Suprapubic skin (tissue), 4 donors: ENCODE measurements at places on chromosomes 13 and 19. TPM values are rescaled to one million over a fixed set of nuclear protein-coding genes. Genes with fewer than 3 reads are reported as not detected.

DNA sequence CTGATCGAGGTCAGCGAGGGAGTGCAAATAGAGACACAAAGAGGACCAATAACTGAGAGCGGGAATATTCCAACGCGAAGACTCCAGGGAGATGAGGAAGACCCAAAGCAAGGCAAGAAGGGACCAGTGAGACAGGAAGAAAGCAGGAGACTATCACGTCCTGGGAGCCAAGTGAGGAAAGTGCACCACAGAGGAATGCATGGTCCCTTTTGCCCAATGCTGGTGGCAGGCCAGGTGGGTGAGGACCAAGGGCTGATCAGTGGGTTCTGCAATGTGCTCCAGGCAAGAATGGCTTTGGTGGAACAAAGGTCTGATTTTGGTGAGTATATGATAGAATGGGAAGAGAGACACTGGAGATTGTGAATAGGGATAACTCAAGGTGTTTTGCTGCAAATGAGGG lies 25.4 kb downstream of the CHST8 start:
- no peak overlapping the region for H3K27ac ChIP-seq
- H3K27me3 ChIP-seq: no peaks in the 10 kb centered on the region
- no peak overlapping the region for H3K4me3 ChIP-seq
- peak; percentile 41 for DNase-seq
- no peaks in the 10 kb centered on the region for H3K36me3 ChIP-seq

- H3K36me3 ChIP-seq: no peaks in the 10 kb centered on the region
- peaks cover 65% of the 10 kb centered on the region for H3K27me3 ChIP-seq
- H3K27ac ChIP-seq: no peak overlapping the region
- no peak for DNase-seq
- no peaks in the 10 kb centered on the region for H3K4me1 ChIP-seq
These were observed 1.6 kb downstream of the ACTL9 start for GRCh38 chr19:8696993-8697392.

DNA sequence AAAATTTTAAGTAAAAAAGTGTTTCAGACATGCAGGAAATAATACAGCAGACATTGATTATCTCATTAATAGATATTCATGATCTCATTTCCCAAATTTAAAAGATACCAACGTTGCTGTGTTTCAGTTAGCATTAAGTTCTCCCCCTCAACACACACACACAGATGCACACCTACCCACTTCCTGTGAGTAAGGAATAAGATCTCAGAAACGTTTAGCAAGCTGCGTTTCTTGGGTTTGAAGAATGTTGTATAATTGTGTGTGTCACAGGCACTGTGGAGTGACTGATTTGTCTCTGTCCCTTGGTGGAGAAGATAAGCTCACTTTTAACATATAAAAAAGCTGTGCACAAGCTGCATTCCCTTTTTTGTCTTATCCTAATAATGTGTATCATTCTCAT lies 196.8 kb downstream of the PDS5B start:
- H3K4me3 ChIP-seq: no peak overlapping the region
- no peaks in the 10 kb centered on the region for H3K27me3 ChIP-seq
- H3K27ac ChIP-seq: no peak overlapping the region
- no peaks in the 10 kb centered on the region for H3K4me1 ChIP-seq

GRCh38 chr19:19526581-19527370 lies 1.9 kb upstream of the YJEFN3 start:
- no peak for DNase-seq
- H3K4me1 ChIP-seq: no peaks in the 10 kb centered on the region
- no peak overlapping the region for H3K4me3 ChIP-seq
- H3K36me3 ChIP-seq: peaks cover 44% of the 10 kb centered on the region
- no peak overlapping the region for H3K27ac ChIP-seq

DNA sequence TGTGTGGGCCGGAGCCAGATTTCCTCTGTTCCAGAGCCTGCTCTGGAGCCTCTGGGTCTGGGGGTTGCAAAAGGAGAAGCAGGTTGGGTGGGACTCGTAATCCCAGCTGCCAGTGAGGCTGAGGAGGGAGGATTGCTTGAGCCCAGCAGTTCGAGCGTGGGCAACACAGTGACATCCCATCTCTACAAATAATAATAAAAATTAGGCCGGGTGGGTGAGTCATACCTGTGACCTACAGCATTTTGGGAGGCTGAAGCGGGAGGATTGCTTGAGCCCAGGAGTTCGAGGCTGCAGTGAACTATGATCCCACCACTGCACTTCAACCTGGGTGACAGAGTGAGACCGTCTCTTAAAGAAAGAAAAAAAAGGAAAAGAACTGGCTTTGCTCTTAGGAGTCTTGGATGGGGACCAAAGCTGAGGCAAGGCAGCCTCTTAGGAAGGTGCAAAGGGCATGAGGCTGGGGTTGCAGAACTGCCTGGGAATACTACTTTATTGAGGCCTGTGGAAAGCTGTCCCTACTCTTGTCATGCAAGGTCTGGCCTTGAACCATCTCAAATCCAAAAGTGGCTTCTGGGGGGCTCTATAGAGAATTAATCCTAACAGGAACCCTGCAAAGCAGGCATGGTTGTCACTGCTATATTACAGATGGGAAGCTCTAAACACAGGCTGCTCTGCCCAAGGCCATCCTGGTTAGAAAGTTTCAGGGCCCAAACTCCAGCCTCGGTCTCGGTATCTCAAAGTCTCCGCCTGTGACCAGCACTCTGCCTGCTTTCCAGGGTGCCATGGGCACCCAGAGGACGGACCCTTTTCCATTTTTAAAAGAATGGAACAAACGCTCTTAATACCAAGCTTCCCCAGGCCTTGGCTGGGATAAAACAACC lies 880 bp upstream of the C19orf12 start:
- peaks cover 31% of the 10 kb centered on the region for H3K4me1 ChIP-seq
- H3K27me3 ChIP-seq: no peaks in the 10 kb centered on the region
- no peak for DNase-seq
- peak overlapping the region; percentile 98 for H3K4me3 ChIP-seq
- no peaks in the 10 kb centered on the region for H3K36me3 ChIP-seq

GRCh38 chr13:73321043-73321442 lies 262.2 kb downstream of the KLF5 start:
- no peak overlapping the region for H3K27ac ChIP-seq
- H3K4me1 ChIP-seq: no peaks in the 10 kb centered on the region
- H3K4me3 ChIP-seq: no peak overlapping the region
- DNase-seq: no peak

- H3K4me1 ChIP-seq: peaks cover 47% of the 10 kb centered on the region
- no peak overlapping the region for H3K4me3 ChIP-seq
- H3K27ac ChIP-seq: no peak overlapping the region
- H3K27me3 ChIP-seq: no peaks in the 10 kb centered on the region
- DNase-seq: no peak
- H3K36me3 ChIP-seq: no peaks in the 10 kb centered on the region
These were observed 6.0 kb downstream of the UBL3 start for GRCh38 chr13:29844441-29844840.

ZNF99 gene
- 0.08 TPM for total RNA-seq

SYNGR4 gene
- total RNA-seq: not detected

C19orf47 gene
- total RNA-seq: 34.9 TPM

ZNF558 gene
- total RNA-seq: 29.7 TPM
